ENCODE measurements at places on chromosomes 5 and 9.

GRCh38 chr5:173853370-173854131 lies 34.6 kb upstream of the CPEB4 start:
- no peak for DNase-seq

DNA sequence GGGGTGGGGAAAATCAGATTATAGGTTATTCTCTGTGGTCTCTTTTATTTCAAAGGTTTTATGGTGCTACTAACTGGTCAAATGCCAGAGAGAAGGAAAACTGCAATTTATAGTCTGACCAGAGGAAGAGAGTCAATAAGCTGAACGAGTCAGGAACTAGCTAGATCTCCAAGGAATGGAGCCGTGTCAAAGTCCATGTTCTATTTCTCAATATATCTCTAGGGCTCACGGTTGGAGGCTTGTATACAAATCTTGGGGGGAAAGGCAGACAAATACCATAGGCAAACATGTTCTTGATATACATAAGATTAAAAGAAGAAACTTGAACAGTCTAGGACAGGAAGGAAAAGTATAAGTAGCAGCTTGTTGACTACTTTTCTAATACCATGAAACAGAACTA lies 627.1 kb downstream of the PDE4D start:
- no peak for DNase-seq

DNA sequence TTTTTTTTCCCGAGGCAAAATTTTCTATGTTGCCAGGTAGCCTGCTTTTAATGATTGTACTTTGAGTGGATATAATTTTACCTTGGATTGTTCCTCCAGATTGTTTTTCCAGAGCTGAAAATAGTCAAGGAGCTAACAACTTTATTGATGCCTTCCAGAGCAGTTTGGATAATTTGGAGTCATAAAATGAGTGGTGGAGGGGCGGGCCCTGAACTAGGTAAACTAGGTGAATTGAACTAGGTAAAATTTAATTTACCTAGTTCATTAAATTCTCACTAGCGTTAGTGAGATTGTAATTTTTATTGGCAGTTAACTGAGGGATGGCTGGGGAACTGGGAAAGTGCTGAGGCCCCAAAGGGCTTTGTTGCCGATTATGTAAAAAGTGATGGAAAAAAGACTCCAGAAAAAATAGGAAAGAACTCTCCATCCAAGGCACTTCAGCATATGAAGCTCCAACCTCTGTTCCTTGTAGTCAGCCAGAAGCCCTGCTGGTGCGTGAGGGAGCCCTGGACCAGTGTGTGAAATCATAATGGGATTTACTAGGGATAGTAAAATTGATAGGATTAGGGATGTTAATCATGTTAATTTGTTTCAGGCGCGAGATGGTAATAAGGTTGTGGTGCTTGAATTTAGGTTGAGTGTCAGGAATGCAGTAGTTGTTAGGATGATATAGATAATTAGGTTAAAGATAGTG lies 1.7 kb downstream of the DNAJC25 start:
- no peak for DNase-seq

DNA sequence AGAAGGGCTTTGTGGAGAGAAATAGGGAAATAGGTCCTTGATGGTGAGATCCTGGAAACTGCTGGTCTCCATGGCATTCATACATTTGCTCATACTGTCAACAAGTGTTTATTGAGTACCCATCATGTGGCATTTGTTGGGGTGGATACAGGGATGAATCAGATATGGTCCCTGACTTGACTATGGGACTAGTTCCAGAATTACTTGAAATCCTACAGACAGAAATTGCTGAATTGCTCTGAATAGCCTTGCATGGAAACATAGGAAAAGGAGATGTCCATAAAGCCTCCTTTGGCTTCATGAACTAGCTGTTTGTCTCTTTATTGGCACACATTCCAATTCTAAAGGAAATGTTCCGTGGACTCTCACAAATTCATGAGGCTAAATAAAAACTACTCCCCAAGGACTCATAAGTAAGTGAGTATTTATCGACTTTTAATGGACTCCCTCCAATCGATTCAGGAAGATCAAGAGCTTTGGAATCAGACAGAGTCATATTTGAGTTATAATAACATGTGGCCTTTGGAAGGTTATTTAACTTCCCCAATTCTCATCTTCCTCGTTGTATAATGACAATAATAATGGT lies 122.4 kb upstream of the C6 start:
- DNase-seq: no peak

DNA sequence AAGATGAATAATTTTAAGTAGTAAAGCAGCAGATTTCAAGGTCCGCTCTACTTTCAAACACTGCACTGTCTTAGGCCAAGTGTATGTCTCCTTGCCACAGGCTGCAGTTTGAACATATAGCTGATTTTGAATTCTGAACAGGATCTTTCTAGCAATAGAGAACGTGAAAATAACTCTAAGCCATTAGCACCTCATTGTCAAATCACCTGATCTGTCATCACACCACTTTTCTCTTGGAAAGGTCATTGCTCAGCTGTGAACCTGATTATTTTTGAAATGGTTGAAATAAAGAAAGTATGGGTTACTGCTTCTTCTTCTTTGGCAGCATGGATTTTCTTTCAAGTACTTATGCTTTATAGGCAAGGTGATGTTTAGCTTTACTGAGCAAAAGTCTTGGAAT lies 357.0 kb upstream of the RORB start:
- no peak for DNase-seq

GRCh38 chr5:14534773-14535172 lies 46.8 kb upstream of the OTULINL start:
- peak; percentile 23 for DNase-seq

GRCh38 chr5:97400537-97400936 lies 217.5 kb upstream of the RIOK2 start:
- no peak for DNase-seq

DNA sequence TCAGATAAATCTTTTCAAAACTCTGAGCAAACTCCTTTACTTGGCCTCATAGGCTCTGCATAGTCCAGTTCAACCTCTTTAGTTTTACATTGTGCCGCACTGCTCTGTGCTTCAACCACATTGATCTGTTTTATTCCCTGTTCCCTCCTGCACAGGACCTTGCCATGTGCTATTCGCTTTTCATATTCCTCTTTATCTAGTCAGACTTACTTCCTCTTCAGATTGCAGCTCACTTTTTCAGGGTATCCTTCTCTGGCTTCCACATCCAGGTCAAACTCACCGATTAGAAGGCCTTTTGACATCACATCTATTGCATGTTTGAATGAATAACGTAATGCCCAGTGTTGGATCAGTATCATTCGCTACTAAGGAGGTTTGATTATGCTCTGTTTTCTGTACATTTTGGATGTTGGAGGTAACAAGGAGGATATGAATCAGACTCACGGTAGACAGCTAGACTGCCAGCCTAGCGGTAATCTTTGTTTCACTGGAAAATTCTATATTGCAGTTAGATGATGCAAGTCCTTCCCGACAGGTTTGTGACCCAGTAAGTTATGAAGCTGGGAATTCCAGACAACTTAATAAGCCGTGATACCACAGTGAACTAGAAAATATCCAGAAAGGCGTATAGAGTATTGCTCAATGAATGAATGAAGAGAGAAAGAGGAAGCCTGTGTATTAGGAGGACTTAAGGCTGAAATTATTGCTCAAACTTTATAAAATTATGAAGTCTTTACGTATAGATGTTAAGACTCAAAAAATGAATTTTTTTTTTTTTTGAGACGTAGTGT lies 65.7 kb downstream of the IQGAP2 start:
- DNase-seq: no peak

GRCh38 chr5:65012301-65012892 lies 243.7 kb downstream of the CWC27 start:
- DNase-seq: no peak

DNA sequence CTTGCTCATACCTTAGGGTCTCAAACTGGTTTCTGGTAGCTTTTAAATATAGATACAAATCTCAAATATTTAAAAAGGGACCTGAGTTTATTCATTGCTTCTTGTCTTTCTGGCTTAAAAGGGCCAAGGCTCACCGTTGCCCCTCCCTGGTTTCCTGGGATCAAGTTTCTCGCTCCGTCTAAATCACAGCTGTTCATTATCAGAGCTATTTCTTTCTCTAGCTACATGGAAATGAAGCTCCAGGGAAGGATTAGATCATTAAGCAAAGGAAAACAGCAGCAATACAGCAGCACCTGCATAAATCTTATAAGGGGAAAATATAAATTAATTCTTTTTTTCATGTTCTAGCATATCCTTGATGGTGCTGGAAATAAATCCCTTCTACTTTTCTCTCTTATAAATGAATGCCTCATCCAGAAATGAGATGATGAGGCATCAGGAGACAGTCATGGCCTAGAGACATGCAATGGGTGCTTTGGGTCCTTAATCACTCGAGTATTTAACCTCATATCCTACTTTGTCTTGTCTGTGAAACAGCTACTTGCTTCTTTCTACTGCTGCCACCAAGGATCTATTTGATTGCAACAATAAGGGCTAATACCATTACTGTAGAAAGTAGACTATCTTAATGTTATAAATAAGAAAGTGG lies 320.1 kb downstream of the TRPM3 start:
- no peak for DNase-seq

DNA sequence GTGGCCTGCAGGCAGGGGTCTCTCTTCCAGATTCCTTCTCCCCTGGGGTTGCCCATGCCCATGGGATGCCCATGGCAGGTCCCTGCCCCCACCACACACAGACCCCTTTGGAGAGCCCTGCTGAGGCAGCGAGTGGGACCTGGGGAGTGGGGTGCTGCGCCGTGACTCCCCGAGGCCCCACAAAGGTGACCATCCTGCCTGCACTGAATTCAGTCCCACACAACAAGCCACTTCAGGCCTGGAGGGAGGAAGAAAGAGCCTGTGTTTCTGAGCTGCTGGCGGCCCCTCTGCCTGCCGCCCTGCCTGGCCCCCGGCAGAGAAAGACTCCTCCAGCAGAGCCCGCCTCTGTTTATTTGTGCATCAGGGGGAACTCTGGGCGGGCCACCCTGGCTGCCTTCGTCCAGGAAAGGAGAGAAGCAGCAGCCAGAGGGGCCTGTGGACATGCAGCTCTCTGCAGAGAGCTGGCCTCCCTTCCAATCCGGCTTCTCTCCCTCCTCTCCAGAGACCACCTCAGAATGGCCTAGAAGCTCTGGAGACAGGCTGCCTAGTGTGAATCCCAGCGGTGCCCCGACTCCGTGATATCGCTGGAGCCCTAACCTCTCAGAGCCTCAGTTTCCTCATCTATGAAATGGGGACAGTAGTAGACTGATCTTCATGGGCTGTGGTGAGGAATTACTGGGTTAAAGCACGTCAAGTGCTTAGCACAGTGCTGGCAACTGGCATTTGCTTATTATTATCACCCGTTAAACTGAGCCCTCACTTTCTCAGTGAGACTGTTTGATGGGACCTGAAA lies 72.9 kb downstream of the COL27A1 start:
- DNase-seq: no peak

DNA sequence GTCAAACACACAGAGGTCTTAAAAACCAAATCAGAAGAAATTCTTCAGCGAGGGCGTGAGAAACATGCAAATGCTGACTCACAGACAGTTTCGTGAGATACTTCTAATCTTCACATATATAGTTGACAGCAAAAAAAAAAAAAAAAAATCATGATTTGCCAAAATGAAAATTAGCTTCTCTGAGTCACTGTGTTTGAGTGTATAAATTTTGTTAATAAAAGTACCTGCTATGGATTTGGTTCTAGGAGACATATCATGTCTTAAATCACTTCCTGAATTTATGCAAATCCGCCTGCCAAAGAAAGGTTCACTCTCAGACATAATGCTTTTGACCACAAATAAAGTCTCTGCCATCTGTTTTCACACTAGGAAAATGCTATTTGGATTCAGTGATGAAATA lies 114.3 kb downstream of the SLC1A3 start:
- DNase-seq: peak; percentile 95

DNA sequence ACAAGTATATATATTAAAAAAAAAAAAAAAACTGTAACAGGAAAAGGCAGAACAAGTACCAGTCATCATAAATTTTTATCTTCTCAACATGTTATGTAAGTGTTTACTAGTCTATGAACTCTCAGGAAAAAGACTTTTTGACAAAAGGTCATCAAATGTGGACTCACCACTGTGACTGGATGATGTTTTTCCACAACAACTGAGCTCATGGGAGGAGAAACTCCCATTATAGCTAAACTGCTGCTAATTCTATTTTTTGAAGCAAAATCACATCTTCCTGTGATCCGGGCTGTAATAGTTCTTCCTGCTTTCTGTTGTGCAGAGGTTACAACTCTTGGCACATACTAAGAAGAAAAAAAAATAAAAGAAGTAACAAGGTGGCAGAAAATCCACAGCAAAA lies 39.6 kb downstream of the POC5 start:
- DNase-seq: no peak

DNA sequence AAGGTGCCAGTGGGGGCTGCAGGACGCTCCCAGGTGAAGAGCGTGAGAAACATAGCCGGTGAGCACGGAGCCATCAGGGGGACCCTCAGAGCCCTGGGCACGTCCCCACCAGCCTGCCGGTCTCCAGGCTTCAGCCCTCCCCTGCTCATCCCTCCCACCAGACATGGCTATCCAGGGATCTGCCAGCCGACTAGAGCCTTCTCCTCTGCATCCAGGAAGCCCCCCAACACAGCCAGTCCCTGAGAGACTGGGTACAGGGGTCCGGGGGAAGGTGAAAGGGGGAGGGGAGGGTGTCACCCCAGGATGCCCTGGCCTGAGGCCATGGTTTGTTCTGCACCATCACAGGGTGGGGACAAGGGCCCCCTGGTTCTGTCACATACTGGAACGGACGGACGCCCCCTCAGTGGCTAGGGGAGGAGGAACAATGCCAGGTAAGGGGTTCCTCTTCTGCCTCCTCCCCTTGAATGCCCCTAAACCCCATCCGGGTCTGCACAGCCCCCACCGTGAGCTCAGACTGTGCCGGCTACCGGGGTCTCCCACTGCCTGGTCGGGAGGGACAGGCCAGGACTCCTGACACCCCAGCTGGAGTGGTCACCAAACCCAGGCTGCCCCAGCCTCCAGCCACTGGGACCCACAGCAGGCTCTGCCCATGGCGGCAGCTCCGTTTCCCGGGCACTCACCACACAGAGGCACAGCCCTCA lies 34.3 kb downstream of the NACC2 start:
- DNase-seq: no peak

DNA sequence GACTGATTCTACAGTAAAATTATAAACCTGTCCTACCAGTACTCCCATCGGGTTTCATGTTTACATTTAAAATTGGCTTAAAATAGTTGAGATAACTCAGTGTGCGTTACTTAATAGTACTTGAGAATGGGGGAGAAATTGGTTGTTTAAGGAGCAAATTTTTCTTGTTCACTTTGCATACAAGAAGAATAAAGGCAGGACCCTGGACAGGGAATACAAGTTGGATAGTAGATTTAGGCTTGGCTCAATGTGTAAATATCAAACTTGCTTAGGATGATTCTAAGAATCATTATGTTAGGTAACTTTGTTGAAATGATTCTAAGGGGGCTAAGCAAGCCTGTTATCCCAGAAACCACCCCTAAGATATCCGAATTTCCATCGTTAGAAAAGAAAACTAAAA lies 448.4 kb upstream of the TLE4 start:
- DNase-seq: no peak

DNA sequence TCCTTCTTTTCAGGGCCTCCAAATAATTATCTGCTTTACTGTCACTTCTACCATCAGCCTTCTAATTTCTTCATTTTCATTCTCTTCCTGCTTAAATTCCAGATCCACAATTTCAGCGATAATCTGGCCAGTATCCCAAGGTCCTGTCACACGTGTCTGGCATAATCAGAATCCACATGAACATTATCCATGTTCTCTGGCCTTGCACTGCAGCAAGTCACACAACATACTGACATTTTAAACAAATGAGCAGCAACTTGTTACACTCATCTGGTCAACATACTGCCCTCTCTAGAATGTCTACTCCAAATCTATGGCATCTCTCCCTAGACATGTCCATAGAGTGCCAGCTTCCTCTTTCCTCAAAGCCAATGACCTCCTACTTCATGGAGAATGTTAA lies 43.8 kb upstream of the RASEF start:
- DNase-seq: no peak

Measured in NCI-H526 treated with DMSO at 0.1 percent for 48 hours (cell line).